Activated CD8-positive, alpha-beta T cell treated with anti-CD3 and anti-CD28 coated beads for 36 hours (primary cell): ENCODE measurements at places on chromosomes 16 and 17. TPM values are rescaled to one million over a fixed set of nuclear protein-coding genes. Genes with fewer than 3 reads are reported as not detected.

The GNAO1 gene
- 2.3 TPM for total RNA-seq

The MT4 gene
- not detected for total RNA-seq

The RUNDC3A gene
- 0.22 TPM for total RNA-seq

- DNase-seq: no peak
- no peaks in the 10 kb centered on the region for H3K36me3 ChIP-seq
- peaks cover 5% of the 10 kb centered on the region for H3K27me3 ChIP-seq
- H3K27ac ChIP-seq: no peak overlapping the region
These were observed 11.6 kb downstream of the CDH3 start for GRCh38 chr16:68656751-68657150.

DNA sequence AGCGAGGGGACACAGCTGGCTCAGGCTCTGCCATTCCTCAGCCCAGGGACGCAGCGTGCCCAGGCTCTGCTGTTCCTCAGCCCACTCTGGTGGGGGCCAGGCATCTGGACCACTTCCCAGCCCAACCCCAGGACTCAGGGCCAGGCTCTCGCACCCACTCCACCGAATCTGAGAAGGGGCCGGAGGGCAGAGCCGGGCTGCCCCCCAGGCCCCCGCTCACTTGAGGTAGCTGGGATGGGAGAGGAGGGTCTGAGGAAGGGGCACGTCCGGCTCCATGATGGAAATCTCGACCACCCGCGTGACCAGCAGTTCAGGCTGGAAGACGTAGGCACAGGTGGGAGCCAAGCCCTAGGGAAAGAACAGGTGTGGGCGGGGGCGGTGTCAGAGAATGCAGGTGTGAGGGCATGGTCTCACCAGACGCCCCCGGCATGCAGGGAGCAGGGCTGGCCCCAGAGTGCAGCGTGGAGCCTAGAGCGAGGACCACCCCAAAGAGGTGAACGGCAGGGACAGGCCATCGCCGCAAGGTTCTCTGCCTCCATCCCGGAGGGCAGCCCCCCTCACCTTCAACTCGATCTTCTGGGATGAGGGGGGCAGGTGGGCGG is 4.9 kb downstream of the PGAP6 start:
- no peaks in the 10 kb centered on the region for H3K27me3 ChIP-seq
- peaks cover 10% of the 10 kb centered on the region for H3K4me1 ChIP-seq
- no peak overlapping the region for H3K27ac ChIP-seq
- no peak overlapping the region for H3K4me3 ChIP-seq
- H3K36me3 ChIP-seq: no peaks in the 10 kb centered on the region

- peaks cover 28% of the 10 kb centered on the region for H3K4me1 ChIP-seq
- peaks cover 16% of the 10 kb centered on the region for H3K27me3 ChIP-seq
- H3K4me3 ChIP-seq: no peak overlapping the region
These were observed 23.9 kb upstream of the CCL1 start for GRCh38 chr17:34386697-34387550.

DNA sequence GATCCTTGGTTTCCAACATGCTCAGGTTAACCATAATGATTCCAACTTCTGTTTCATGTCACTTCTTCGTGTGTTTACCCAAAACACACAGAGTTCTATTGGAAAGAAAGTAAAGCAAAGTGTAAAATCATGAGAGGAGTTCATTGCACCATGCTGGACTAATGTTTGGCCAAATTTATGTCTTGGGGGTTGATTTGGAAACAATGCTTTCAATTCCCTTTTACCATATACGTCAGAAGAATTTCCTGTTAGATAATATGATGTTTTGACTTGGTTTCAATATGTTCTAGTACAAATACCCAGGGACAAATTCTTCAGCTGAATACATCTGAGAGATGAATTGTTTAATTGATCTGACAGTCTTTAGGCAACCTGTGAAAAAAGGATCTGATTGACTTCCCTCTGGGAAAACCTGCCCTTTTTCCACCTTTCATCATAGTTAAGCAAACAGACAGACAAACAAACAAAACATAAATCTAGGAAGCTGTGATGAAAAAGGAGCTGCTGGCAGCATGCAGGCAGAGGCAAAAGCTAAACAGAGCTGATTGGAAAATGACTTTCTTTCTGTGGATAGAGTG is 26.0 kb upstream of the MPHOSPH6 start:
- H3K4me3 ChIP-seq: no peak overlapping the region
- no peak overlapping the region for H3K27ac ChIP-seq
- H3K27me3 ChIP-seq: no peaks in the 10 kb centered on the region
- no peaks in the 10 kb centered on the region for H3K36me3 ChIP-seq

DNA sequence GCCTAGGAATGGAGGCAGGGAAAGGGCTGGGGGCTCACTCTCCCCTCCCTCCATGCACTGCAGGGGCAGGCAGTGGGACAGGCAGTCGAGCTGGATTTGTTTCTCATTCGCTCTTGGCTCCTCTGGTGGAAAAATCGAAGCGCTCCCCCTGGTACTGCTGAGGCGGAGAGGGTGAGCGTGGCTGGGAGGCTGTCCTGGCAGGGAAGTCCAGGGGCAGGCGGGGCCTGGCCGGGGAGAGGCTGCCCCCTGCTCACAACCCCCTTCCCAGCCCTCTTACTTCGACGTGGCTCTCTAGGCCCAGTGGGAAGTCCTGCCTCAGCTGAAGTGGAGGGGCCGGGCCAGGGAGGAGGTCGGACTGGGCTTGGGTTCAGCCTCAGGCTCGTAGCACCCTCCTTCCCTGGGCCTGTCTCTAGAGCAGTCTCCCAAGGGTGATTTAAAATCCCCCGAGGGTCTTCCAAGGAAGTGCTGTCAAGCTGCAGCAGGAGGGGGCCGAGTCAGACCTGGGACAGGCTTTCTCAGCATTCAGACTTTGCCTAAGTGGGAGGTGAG is 16.5 kb upstream of the TMEM92 start:
- no peaks in the 10 kb centered on the region for H3K36me3 ChIP-seq
- no peak overlapping the region for H3K27ac ChIP-seq
- no peak overlapping the region for H3K4me3 ChIP-seq
- H3K4me1 ChIP-seq: no peaks in the 10 kb centered on the region
- no peaks in the 10 kb centered on the region for H3K27me3 ChIP-seq
